Stimulated activated CD8-positive, alpha-beta memory T cell treated with anti-CD3 and anti-CD28 coated beads, Interleukin-4, amount 100 ng/mL, for 4 hours (primary cell): ENCODE measurements at places on chromosomes 13 and 19.

GRCh38 chr13:25753976-25754375 lies 297.8 kb downstream of the SHISA2 start:
- no peak for DNase-seq

DNA sequence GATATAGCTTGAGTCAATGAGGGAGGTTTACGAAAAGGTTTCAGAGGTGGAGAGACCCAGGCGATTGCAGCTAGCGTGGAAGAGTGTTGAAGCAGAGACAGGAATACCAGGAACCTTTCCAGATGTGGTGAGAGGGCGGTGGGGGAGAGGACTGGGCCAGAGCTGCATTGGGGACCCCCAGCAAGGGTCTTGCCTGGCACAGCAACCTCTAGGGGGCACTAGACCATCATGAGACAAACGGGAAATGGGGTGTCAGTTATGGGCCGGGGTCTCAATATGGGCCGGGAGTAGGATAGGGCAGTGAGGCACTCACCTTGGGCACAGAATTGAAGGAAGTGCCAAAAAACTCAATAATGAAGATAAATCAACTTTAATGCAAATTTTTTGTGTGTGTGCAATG lies 2.1 kb upstream of the LRP3 start:
- DNase-seq, result no peak

DNA sequence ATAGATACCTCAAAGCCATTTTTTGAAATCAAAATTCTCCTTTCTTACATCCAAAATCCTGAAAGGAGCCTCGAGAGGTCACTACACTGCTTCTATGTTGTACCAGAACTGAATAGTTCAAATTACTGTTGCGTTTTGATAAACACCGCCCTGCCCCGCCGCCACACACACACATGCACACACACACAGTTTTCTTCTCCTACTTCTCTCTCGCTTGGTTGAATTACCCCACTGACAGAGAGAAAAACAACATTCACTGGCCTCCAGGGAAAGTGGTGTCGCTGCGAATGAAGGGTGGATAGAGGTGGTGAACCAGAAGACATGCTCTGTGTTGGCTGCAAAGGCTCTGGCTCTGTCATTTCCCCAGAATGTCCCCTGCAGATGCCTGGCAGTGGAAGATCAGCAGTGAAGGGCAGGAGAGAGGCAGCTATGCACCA lies 183.4 kb upstream of the RFC3 start:
- DNase-seq, result no peak

GRCh38 chr13:41970022-41970421 lies 9.1 kb upstream of the VWA8 start:
- no peak for DNase-seq

DNA sequence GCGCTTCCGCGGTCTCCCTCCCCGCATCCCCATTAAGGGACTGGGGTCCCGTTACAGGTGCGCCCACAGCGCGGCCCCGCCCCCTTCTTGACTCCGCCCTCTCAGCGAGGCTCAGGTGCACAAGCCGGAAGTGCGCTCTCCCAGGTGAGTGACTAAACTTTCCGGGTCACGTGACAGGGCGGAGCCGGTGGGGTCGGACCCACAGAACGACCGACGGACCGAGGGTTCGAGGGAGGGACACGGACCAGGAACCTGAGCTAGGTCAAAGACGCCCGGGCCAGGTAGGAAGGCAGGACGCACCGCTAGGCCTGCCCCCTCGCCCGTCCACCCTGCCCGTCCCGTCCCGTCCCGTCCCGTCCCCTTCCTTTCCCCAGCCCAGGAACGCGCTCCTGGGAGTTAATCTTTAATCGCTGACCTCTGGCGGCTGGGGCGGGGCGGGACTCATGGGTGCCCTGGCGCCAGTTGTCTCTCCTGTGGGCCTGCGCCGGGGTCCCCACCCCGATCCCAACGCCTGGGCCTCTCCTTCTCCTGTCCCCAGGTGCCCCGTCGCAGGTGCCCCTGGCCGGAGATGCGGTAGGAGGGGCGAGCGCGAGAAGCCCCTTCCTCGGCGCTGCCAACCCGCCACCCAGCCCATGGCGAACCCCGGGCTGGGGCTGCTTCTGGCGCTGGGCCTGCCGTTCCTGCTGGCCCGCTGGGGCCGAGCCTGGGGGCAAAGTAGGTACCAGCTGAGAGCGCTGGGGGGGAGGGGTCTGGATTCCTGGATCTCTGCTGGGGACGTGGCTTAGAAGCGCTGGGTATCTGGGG lies at the start of gene CRB3:
Gene CRB3 (plus strand): TSS at position 202 of the 804 bp plus-strand sequence. CDS start 431 bp downstream, at position 633.
- DNase-seq, result no peak

GRCh38 chr19:10412257-10412977 lies 7.9 kb upstream of the PDE4A start:
- DNase-seq, result no peak

DNA sequence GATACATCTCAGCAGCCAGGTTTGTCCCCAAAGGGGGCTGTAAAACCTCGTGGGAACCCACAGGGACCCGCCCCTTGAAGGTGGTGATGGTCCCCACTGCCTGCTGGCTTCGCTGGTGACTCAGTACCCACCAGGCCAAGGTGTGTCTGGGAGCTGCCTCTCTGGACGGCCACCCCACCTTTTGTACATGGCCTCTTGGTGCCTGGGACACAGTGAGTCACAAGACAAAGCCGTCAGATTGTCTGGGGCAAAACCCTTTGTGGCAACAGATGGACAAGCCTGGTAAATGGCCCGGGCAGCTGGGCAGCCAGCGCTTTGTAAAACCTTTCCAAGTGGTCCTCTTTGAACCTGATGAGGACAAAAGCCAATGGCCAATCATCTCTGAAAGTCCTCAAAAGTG lies 27.9 kb upstream of the KLF2 start:
- no peak for DNase-seq

DNA sequence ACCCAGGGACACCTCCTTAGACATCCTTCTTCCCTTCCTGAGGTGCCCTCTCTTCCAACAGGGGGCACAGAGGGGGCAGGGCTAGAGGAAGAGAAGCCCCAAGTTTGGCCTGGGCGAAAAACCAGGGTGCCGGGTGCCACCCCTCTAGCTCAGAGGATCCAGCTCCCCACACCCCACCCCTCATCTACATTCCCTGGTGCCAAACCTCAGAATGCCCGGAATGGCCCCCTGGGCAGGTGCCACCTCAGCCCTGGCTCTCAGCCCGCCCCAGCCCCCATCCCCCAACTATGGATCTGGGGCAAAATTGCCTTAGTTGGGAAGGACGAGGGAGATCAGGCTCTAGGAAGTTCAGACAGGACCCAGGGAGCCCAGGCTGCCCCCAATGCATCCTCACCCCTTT lies 2.0 kb downstream of the CNN1 start:
- DNase-seq, result no peak

DNA sequence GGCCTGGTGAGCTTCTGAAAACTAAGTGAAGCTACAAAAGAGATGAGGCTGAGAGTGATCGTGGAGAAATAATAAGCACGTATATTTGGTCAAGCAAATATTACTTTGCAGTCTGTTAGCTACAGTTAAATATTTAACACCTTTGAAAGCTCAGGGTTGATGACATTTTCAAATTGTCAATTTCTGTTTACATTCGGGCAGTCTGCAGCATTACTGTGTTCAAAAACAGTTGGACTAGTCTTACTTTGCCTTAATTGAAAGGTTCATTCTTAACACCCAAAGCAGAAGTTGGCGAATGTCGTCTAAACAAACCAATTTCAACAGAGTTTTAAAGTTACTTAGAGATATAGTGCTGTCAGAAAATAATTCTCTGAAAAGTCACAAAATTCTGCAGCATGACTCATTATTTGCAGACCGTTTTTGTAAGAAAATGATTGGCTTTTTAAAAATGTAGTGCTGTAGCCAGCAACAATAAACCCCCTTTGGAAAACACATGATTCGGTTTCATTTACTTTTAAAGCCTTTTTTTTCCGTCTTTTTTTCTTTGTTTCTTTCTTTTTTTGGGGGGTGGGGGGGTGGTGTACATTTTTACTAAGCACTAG lies 549.0 kb downstream of the GPC6 start:
- DNase-seq, result no peak

DNA sequence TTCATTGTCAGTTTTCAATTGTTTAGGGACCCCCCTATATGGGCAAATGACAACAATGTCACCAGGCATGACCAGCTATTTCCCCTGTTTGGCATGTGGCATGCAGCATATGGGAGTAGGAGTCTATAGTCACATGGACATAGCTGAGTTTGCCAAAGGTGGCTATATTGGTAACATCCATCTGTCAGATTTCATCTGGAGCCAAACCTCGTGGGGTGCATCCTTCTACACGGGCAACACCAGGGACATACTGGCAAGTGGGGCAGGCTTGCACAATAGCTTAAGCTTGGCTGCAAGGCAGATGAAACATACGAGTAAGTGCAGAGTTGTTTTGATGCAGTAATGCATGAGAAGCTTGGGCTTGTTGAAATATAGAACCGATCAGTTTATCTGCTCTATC lies 24.5 kb upstream of the ZNF816 start:
- DNase-seq, result no peak

DNA sequence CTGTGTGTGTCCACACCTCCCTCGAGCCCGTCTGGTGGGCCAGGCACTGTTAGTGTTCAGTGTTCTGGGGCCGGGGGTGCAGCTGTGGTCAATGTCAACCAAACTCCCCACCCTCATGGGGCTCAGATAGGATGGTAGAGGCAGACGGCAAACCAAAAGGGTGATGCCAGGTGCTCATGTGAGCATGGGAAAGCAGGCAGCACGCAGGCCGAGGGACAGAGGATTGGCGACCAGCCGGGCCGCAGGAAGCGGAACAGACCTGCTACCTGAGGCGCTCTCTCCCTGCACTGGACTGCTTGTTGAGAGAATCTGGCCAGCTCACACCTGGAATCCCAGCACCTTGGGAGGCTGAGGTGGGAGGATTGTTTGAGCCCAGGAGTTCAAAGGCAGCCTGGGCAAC lies 29.1 kb downstream of the DHX34 start:
- DNase-seq, result no peak

DNA sequence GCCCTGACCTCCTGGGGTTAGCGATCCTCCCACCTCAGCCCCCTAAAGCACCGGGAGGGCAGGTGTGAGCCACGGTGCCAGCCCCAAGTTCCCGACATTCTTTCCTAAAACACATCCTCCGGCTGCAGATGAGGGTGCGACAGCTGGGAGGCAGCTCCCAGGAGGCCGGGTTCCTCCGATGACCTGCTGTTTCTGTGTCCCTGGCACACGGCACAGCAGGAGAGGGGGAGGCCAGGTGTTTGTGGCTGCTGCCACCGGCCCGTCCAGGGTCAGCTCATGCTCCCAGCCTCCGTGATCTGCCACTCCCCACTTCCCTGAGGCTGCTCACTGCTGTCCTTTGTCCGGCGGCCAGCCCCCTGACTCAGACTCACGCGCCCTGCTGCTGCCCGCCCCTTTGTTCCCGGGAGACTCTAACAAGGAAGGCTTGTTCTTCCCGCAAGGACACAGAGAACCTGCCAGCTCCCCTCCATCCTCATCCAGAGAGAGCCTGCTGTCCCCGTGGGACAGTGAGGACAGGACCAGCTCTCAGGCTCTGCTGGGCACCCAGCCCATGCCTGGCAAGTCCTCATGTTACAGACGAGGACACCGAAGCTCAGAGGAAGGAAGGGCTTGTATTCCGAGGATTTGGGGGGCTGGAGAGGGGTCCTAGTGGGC lies 10.6 kb upstream of the MADCAM1 start:
- no peak for DNase-seq
